Stimulated activated CD8-positive, alpha-beta memory T cell treated with anti-CD3 and anti-CD28 coated beads, Interleukin-7, amount 100 ng/mL, for 1 hour (primary cell): ENCODE measurements at places on chromosomes 6 and 20.

DNA sequence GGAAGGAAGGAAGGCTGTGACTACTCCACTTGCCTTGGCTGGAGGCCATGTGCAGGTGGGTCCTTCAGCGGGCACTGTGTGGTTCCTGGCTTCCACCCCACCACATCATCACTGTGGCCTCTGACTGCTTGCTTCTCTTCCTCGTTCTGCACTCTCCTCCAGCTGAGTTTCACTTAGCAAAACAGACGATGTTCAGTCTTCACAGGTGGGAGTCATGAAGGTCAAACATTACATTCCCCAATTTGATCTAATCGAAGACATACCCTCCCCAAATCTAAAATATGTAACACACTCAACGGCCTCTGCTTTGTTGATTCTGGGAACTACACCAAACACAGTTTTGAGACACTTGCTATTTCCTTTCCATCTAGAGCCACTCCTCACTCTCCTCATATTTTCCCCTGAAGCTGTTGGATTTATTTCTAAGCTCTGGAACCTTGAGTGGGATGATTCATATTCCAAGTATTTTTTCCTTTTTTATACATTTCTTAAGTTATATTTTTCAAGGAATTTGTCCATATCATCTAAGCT lies 132.5 kb upstream of the FOXA2 start:
- DNase-seq: no peak

DNA sequence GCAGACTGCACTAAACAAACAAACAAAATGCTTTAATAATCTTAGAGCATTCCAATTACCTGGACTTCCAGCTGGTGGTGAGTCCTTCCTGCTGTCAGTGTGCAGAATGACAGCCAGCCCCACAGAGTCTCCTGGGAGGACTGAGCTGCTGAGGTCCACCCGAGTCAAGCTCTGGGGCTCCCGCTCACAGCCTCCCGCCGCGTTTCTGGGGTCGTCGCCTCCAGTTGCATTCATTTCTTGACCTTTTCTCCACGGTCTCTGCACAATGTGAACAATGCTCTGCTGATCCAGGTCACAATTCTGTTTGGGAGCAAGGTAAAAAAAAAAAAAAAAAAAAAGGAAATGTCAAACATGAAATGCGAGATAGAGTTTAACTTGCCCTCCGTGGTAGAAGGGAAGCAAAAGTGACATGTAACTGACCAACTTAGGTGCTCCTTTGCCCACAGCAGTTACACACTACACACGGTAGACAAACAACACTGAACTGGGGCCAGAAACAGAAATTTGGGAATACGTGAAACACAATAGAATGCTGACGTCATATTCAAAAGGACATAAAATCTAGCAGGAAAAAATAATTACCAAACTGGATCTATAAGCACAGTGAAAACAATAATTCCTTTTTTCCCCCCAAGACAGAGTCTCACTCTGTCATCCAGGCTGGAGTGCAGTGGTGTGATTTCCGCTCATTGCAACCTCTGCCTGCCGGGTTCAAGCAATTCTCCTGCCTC lies 464.9 kb downstream of the PRKN start:
- no peak for DNase-seq

DNA sequence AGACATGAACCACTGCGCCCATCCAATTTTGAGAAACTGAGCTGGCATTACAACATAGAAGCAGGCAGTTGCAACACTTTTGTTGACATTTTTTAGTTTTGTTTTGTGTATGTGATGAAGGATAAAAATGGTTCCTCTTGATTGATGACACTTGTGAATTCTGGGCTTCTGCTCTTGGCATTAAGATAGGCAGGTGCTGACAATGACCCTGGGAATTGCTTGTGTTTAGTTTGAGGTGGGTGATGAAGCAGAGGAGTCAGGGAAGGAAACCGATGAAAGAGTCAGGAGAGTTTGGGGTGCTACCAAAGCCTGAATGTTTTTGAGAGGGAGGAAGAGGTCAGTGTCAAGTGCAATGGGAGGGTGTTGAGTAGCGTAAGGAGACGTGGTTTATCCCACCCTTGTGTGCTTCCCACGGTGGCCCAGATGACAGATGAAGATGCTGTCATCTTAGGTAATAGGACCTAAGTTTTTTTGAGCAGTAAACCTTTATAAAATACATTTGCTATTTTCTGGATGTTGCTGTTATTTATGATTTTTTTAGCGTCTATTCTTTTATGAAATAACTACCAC lies 19.4 kb downstream of the CDS2 start:
- DNase-seq: no peak

DNA sequence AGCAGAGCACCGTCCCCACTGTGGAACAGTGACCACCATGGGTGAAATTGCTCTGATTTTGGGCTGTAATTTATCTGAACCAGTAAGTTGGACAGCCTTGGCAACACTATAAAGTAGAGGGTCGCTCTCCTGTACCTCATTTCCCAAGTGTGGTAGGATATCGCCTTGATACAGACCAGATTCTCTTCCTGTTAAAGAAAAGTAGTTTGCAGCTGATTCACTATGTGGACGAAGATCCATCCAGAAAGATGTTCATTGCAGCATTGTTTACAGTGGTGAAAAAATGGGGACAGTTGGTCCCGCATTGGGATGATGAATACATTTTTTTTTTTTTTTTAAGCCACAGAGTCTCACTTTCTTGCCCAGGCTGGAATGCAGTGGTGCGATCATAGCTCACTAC lies 74.3 kb downstream of the SLX4IP start:
- DNase-seq: no peak

GRCh38 chr6:107712665-107713551 lies 111.2 kb downstream of the SCML4 start:
- DNase-seq: no peak

DNA sequence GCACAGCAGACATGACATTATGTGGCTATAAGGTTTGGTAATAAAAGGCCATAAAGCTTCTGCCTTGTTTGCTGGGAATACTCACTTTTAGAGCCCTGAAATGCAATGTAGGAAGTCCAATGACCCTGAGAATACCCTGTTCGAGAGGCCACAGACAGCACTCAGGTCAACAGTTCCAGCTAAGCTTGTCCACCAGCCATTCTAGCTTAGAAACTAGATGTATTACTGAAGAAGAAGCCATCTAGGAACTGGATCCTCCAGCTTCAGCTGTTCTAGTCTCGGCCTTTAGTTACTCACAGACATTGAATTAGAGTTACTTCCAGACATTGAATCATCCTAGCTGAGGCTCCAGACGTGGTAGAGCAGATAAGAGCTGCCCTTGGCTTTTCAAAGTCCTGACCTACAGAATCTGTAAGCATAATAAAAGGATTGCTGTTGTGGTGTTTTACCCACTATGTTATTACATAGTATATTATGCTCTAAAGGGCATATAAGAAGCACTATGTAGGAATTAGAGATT lies 84.9 kb downstream of the MMS22L start:
- DNase-seq: no peak

GRCh38 chr20:2037296-2037914 lies 43.5 kb upstream of the PDYN start:
- no peak for DNase-seq

DNA sequence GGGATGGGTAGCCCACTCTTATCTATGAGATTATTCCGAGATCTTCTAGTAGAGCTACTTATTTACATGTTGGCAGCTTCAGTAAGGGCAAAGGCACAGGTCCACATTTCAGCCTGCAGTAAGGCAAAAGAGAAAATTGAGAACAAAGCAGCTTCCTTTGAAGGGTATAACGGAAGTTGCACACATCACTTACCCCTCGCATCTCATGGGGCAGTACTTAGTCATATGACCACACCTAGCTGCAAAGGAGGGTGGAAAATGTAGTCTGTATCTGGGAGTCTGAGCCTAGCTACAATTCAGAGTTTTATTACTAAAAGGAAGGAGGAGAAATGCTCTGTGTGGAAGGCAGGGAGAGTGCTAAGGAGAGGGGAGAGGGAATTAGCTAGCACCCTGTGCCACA lies 29.7 kb downstream of the SPACA1 start:
- no peak for DNase-seq

GRCh38 chr6:90444160-90444714 lies 142.6 kb downstream of the MAP3K7 start:
- DNase-seq: no peak

DNA sequence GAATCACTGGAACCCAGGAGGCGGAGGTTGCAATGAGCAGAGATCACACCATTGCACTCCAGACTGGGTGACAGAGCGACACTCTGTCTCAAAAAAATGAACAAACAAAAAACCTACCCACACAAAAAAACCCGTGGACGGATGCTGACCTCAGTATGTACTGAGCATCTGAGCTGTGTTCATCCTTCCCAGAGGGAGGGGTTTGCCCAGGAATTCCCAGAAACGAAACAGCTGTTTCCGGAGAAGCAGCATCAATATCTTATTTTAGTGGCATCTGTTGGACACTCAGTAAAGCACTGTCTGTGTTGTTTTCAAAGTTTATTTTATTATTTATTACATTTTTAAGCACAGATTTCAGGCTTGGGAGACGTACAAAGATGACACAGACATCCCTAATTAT lies 18.7 kb downstream of the NANP start:
- no peak for DNase-seq

DNA sequence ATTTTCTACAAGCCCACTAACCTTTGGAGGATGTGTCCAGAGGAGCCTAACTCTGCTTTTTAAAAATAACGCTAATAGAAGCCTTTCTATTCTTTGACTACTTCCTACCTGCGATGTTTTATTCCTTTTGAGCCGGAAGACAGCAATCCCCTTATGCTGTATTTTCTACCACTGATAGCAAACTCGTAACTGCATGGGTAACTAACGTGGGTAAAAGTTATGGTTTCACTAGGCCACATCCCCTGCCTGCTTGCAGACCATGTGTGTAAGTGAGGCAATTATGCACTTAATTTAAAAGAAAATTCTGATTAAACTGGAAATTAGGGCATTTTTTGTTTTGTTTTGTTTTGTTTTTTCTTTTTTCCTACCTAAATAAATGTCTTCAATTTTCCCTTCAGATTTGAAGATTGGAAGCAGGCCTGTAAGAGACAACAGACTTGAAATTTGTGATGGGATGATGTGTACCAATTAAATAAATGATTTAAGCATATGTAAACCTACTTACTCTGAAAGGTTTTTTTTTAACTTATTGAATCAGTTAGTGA lies 931 bp downstream of the UFL1 start:
- DNase-seq: no peak

DNA sequence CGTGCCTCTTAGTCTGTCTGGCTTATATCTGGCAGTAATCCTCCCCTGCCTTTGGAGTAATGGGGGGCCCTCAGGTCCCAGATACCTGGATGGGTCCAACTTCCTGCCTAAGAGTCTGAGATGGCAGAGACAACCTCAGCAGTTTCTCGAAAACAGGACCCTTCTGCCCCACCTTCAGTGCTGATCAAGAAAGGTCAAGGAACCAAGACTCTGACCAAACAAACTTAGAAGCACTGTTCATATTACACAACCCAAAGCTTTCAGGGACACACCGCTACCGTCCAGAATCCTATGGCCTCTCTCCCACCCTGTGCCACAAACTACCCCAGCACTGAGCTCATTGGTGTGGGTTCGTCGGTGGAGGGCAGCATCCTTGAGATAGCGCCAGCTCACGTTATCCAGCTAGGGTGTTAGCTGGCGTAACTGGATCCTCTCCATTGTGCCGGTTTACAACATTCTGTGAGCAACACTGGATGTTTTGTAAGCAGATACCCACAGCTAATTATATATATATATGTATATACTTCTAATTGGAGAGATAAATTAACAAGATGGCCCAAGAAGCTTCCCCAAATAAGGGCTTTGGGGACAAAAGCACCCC lies 7.6 kb upstream of the TMC2 start:
- no peak for DNase-seq

DNA sequence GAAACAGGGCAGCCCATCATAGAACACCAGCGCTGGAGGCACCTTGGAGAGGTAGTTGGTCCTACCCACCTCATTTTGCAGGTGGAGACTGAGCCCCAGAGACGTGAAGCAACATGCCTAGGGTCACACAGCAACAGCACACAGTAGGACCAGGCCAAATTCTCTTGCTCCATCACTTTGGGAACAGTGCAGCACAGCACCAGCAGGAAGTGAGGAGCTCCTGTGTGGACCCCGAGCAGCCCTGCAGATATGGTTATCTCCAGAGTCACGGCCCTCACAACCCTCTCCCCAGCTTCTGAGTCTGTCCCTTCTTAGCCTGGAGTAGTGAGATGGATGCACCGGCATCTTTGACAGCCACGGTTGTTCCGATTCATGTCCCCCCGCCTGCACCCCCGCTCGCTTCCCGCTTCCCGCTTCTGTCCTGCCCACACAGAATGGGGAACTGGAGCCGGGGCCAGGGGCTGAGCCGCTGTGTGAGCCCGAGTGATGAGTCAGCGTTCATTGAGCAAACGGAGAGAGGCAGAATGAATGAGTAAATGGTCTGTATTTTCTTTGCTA lies 72.6 kb upstream of the DUSP22 start:
- DNase-seq: no peak

DNA sequence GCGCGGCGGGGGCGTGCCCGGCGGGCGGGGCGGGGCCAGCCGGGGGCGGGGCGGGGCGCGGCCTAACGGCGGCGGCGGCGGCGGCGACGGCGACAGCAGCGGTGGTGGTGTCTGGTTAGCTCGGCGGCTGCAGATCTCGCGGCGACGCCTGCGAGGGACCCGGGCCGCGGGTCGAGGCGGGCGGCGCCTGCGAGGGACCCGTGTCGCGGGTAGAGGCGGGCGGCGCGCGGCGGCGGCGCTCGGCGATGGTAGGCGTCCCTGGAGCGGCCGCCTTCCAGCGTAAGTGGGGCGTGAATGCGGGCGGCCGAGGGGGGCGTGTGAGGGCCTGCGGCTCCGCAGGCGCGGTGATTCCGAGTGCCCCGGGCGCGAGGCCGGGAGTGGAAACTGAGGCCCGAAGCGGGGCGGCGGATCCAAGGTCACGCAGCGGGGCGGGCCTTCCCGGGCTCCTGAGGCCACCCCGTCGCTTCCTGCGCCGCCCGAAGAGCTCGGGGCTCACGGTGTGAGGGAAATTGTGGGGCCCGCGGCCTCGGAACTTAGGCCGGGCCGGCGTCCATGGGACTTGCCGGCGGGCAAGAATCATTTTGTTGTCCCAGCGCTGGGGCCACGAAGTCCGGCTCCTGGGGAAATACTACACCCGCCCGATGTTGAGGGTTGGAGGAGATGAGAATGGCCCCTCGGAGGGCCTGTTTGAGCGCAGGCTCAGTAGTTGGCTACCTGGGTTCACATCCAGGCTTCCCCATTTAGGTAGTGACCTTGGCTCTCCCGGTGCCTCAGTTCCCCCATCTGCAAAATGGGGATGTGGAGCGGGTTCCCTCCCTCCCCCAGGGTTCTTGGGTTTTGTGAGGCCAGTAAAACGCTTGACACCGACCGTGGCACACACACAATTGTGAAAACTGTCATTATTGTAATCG lies at the start of gene CBFA2T2:
Gene CBFA2T2, plus strand, starts transcription at position 74 of the 911 bp plus-strand sequence. Its CDS starts 172 bp downstream, at position 246.
- no peak for DNase-seq

DNA sequence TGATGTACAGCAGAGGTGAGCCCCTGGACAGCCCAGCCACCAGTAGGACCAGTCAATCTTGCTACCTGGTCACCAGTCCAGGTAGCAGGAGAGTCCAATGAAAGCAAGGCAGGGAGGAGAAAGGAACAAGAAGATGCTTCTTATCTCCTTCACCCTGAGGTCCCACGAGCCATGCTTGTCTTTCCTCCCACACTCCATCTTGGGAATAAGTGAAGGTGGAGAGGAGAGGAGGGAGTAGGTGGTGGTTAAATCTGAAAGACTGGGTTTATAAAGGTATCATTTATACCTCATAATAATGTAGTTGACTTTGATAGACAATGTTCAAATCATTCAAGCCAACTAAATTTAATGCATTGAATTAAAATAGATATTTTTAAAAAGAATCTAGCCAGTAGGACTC lies 35.9 kb downstream of the LAMP5 start:
- DNase-seq: no peak
